ENCODE measurements at places on chromosomes 5 and 9.

DNA sequence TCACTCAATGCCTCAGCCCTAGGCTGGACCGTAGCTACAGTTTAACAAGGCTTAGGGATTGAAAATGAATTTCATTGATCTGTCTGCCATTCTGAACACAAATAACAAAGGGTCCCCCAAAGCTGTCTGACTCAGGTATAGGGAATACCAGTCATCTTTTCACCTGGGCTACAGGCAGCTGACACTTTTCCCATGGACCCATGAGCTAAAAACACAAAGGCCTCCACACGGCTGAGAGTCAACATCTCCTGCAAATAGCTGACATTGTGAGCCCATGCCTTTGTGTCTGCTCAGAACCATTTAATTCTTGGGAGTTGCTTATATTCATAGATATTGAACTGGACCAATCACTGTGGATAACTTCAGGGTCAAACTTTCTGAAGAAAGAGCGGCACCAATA lies 121.1 kb upstream of the SLIT3 start:
- no peak for DNase-seq

DNA sequence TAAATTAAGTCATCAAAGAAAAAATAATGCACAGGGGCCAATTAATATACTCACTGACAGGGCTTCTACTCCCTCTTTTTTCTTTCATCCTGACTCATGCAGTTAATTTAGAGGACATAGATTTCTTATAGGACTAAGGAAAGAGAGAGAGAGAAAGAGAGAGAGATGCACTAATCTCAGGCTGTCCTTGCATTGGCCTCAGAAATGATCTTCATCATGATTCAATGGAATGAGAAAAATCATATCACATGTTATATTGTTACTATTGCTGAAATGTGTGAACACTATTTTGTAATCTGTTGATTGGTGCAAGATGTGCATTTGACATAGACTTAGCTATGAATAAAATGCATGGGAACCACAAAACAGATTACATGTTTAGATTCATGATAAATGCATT lies 608.3 kb upstream of the NUDT12 start:
- no peak for DNase-seq

GRCh38 chr5:41843456-41844370 lies 26.5 kb downstream of the OXCT1 start:
- DNase-seq = no peak

DNA sequence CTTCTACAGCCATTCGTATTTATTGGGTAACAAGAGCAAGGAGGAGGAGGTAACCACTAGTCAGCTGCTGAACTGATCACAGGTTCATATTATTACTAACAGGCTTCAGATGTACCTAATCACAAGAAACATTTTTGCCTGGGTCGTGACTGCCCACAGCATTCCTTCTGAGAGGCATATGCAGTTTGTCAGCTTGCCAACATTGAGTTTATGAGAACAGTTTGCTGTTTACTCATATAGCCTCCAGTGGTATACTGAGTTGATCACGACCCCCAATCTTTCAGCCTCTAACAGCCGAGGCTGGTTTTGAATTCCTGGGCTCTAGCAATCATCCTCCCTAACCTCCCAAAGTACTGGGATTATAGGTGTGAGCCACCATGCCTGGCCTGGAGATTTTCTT lies 693.6 kb downstream of the TLE1 start:
- no peak for DNase-seq

DNA sequence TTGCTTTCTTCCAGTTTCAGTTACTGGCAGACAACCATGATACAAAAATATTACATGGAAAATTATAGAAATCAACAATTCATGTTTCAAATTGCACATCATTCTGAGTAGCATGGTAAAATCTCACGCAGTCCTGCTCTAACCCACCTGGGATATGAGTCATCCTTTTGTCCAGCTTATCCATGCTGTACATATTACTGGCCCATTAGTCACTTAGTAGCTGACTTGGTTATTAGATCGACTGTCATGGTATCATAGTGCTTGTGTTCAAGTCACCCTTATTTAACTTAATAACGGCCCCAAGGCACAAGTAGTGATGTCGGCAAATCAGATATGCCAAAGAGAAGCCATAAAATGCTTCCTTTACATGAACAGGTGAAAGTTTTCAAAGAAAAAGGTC lies 41.2 kb downstream of the NADK2 start:
- no peak for DNase-seq

GRCh38 chr9:7879551-7880245 lies 80.1 kb upstream of the DMAC1 start:
- DNase-seq = no peak

DNA sequence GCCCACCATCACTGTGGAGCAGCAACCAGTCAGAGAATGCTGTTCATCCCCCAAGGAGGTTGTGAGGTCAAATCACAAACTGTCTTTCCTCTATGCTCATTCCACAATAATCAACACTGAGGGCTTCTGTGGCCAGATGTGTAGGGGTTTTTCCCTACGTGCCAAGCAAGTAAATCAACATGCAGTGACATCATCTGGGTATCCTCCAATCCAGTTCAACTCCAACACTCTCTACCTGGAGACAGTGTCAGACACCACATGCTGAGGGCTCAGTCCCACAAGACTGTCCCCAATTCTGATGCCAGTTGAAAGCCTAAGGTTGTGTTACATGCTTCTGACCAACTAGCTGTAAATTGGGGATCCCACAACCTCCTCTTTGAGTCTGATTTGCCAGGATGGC lies 57.3 kb upstream of the DMRT1 start:
- no peak for DNase-seq

GRCh38 chr5:677131-678101 lies 15.7 kb downstream of the TPPP start:
- DNase-seq = peak; percentile 63

GRCh38 chr5:135092476-135092875 lies 58.4 kb upstream of the PITX1 start:
- no peak for DNase-seq

- DNase-seq = no peak
Observed at GRCh38 chr5:131481569-131481968, 153.5 kb downstream of the RAPGEF6 start.

- peak; percentile 65 for DNase-seq
Observed at GRCh38 chr5:176530983-176531901, 6.0 kb downstream of the RNF44 start.

DNA sequence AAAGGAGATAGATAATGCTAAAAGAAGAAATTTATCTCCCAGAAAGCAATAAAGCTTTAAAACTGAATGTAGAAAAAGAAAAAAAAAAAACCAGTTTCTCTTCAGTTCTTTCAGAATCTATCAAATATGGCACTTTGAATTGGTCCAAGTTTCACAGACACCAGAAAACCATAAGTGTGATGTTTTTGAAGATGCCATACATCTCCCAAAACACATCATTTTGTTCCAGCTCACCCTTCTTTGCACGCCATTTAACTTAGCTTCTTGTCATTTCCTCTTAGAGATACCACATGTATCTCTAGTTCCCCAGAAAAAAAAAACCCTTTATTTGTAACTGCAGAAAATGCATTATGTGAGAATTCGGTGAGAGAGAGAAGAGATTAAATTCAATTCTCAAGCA lies 46.1 kb upstream of the MAMDC2 start:
- DNase-seq = no peak

GRCh38 chr5:11384441-11385250 lies 519.6 kb downstream of the CTNND2 start:
- DNase-seq = no peak

- no peak for DNase-seq
Observed at GRCh38 chr9:20321423-20322082, 300.7 kb downstream of the MLLT3 start.

- DNase-seq = no peak
Observed at GRCh38 chr9:23563517-23563916, 262.5 kb downstream of the ELAVL2 start.

- DNase-seq = no peak
Observed at GRCh38 chr5:68066277-68066955, 149.1 kb upstream of the PIK3R1 start.

- no peak for DNase-seq
Observed at GRCh38 chr5:68259700-68260099, 44.1 kb downstream of the PIK3R1 start.

GRCh38 chr9:121556580-121556979 lies 56.9 kb upstream of the GGTA1 start:
- DNase-seq = no peak

GRCh38 chr5:72152545-72152944 lies 45.3 kb downstream of the MAP1B start:
- DNase-seq = no peak

All from 8988T (cell line).